ENCODE measurements at places on chromosomes 4 and X. TPM values are rescaled to one million over a fixed set of nuclear protein-coding genes. Genes with fewer than 3 reads are reported as not detected.

DNA sequence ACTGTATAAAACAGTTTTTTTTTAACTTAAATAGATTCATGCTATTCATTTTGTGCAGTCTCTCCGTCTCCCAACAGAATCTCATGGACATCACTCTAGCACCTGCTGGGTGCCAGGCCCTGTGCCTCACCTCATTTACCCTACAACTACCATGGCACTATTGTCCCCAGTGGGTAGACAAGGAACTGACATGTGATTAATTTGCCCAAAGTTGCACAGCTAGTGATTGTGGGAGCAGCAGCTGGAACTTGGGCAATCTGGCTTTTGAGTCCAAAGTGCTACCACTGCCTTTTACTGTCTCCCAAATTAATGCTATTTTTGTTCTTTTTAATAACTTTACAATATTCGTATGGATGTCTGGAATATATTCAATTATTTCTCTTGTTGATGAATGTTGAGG, 11.2 kb upstream of the PGRMC2 start:
- DNase-seq: no peak
- H3K4me1 ChIP-seq: no peaks in the 10 kb centered on the region
- H3K36me3 ChIP-seq: peaks cover 6% of the 10 kb centered on the region
- H3K4me3 ChIP-seq: no peak overlapping the region
- H3K27me3 ChIP-seq: no peaks in the 10 kb centered on the region

The GPRASP1 gene
- 2.0 TPM for total RNA-seq

- H3K36me3 ChIP-seq: peaks cover 25% of the 10 kb centered on the region
- H3K4me3 ChIP-seq: peak overlapping the region; percentile 92
- H3K4me1 ChIP-seq: peaks cover 31% of the 10 kb centered on the region
- H3K27me3 ChIP-seq: peaks cover 74% of the 10 kb centered on the region
- DNase-seq: no peak
- H3K27ac ChIP-seq: peak overlapping the region; percentile 94
Observed at GRCh38 chrX:107119283-107119682, 661 bp upstream of the RBM41 start.

- H3K36me3 ChIP-seq: no peaks in the 10 kb centered on the region
- no peaks in the 10 kb centered on the region for H3K27me3 ChIP-seq
- no peaks in the 10 kb centered on the region for H3K4me1 ChIP-seq
- DNase-seq: no peak
Observed at GRCh38 chr4:119016636-119017035, 119.0 kb upstream of the MYOZ2 start.

DNA sequence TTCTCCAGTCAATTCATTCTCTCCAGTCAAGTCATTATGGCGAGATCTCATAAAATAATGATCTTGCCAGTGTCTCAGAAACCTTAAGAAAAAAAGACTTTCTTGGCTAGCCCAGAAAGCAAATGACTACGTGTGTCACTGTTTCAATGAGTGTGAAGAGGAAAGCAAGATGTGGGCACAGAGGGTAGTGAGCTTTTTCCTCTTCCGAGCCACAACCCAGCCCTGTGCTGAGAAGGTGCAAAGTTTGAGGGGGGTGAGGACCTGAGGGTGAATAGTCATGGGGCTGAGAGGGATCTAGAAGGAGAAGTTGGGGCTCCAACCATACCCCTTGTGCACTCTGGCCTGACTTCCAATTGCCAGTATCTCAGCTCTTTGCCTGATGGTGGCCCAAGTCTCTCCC, 85.6 kb upstream of the EGFL6 start:
- H3K27ac ChIP-seq: no peak overlapping the region
- H3K4me3 ChIP-seq: no peak overlapping the region
- H3K36me3 ChIP-seq: no peaks in the 10 kb centered on the region
- peaks cover 28% of the 10 kb centered on the region for H3K27me3 ChIP-seq
- DNase-seq: no peak
- peaks cover 24% of the 10 kb centered on the region for H3K4me1 ChIP-seq

DNA sequence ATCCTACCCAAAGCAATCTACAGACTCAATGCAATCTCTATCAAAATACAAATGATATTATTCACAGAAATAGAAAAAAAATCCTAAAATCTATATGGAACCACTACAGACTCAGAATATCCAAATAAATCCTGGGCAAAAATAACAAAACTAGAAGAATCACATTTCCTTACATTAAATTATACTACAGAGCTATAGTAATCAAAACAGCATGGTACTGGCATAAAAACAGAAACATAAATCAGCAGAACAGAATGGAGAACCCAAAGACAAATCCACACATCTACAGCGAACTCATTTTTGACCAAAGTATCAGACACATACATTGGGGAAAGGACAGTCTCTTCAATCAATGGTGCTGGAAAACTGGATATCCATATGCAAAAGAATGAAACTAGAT, 304.1 kb upstream of the FGF13 start:
- H3K4me1 ChIP-seq: no peaks in the 10 kb centered on the region
- H3K4me3 ChIP-seq: no peak overlapping the region
- H3K36me3 ChIP-seq: no peaks in the 10 kb centered on the region
- DNase-seq: no peak
- no peaks in the 10 kb centered on the region for H3K27me3 ChIP-seq

The SORBS2 gene
- total RNA-seq: 19.3 TPM

DNA sequence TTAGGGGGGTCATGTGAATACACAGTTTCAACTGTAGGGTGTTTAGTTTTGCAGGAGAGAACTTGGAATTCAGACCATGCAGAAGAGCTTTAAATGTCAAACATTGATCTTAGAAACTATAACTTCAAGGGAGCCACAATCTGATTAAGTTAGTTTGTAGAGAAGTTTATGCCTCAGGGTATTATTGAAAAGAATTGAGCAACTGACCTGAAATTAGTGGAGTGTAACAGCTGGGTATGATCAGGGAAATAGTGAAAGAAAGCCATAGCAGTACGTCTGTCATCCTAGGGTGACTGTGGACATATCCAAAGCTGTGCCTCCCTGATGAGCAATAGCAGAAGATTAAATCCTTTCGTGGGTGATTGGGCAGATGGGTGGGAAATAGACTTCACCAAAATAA, 63.8 kb downstream of the FAM47B start:
- no peak overlapping the region for H3K4me3 ChIP-seq
- H3K27ac ChIP-seq: no peak overlapping the region
- no peaks in the 10 kb centered on the region for H3K27me3 ChIP-seq
- DNase-seq: no peak

GRCh38 chr4:177369372-177369771, 59.7 kb downstream of the NEIL3 start:
- no peaks in the 10 kb centered on the region for H3K4me1 ChIP-seq
- no peak for DNase-seq
- H3K27ac ChIP-seq: no peak overlapping the region
- no peaks in the 10 kb centered on the region for H3K27me3 ChIP-seq

The CLNK gene
- total RNA-seq: not detected
